ENCODE measurements at places on chromosomes 2 and 18.

DNA sequence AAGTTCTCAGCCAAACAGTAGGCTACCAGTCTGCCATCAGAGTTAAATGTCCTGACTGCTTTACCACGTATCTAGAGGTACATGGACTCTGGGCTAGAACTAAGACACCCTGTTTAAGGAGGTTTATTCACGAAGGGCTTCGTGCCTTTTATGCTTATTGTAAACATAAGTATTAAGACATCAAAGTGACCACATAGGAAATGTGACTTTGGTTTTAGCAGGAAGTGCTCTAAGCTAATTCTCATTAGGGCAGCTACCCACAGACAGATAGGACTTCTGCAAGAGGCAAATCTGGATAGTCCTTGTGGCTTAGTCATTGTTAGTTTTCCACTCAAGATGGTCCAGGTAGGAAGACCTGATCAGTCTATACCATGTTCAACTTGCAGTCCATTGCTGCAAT lies 233.3 kb upstream of the MGAT5 start:
- no peak for DNase-seq

GRCh38 chr2:71923143-71923525 lies 224.5 kb downstream of the CYP26B1 start:
- peak; percentile 0 for DNase-seq

DNA sequence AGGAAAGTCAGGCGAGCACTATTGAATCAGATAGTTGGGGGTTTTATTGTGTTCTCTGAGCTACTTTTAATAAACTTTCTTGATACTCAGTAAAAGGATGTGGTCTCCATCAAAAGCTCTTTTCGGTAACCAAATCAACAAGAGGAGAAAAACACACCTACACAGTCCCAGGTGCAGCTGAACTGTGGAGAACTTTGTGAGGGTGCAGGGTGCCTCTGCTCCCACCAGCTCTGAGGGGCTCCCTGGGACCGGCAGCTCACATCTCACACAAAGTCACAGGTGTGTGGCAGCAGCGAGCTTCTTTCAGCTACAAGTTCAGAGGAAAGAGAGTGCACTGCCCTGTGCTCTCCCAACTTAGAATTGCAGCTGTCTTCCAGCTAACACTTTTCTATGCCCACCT lies 650.4 kb downstream of the RNF144A start:
- DNase-seq, result no peak

GRCh38 chr18:25233528-25234321 lies 118.2 kb downstream of the ZNF521 start:
- no peak for DNase-seq

DNA sequence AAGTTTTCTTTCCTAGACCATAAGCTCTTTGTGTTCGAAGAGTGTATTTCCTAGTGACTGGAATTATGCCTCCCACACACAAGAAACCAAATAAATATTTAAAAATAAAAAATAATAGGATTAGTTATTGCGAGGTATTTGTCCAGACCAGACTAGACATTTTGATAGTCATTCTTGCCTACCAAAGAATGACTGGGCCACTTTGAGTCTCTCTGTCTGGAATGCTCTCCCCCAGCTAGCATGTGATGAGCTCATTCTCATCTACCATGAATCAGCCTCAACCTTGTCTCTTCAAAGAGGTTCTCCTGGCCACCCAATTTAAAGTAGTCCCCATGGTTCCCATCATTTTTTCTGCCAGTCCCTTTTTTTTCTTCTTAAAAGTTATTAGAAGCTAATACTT lies 13.9 kb upstream of the DSC1 start:
- DNase-seq, result no peak

DNA sequence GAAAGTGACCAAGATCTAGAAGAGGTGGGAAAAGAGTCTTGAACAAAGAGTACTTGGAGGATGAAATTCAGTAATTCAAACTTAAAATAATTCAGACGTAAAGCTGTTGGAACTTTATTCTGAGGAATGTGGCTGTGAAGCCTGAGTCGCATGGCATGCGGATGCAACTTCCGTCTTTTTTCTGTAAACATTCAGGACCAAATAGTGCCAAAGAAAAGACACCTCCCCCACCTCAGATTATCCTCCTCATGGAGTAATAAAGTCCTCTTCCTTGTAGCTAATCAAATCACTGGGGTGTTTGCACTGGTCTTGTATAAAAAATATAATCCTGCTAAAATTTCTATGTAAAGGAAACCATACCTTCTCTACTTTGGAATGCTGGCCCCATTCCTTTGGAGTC lies 790.4 kb downstream of the TSN start:
- no peak for DNase-seq

DNA sequence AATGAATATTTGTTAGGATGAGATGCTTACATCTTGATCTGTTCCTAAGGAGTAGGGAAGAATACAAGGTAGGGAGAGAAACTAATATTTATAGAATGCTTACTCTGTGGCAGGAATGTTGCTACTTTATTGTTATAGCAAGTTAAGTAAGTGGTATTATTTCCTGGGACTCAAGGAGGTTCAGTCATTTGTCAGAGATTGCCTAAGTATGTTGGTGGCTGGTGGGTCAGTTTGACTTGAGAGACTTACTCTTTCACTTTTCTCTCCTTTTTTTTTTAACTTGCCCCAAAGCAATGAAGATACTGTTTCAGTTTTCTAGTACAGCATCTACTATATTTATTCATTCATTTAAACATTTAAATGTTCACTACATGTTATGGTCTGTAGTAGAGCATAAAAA lies 209.2 kb upstream of the STON1 start:
- DNase-seq, result no peak

DNA sequence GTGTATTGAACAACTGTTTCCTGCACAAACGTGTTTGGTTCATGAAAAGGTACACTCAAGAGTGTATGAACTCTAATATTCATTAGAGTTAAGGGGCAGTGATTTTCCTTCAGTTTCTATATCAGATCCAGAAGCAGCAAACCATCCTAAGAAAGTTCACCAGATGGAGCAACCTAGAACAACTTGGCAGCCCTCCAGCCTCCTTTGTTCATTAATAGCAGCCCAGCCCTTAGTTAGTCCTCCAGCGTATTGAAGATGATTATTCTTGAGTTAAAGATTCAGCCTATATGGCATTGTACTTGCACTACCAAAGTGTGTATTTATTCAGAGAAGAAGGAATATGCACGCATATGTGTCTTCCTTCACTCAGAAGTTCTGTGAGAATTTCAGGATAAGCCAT lies 365.5 kb downstream of the SETBP1 start:
- DNase-seq, result no peak

DNA sequence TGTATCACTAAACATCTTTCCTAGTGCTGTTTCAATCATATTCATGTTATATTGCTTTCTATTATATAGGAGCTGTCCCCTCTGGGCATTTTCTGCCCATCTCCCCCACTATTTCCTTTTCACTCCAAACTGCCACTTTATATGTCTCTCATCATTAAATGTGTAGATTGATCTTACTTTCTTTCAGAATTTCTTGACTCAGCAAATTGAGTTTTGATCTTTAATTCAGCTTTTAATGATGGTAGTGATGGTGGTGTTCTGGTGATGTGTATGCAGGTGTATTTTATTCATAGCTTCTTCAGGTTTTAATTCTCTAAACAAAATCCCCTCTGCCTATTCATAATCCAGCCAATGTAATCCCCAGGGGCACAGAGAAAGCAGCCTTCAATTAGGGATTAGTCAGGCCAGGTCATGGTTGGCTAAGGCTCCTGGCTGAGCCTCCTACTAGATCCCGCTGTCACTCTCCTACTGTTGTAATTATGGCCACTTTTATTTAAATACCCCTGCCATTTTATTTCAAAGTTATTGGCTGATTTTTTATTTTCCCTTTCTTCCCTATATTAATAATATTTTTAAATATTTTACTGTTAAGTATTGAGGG lies 325.4 kb downstream of the SPAG16 start:
- DNase-seq, result no peak

- DNase-seq, result no peak
These were observed 41.9 kb downstream of the MBP start for GRCh38 chr18:77090546-77091174.

GRCh38 chr18:27312153-27312552 lies 127.0 kb upstream of the CHST9 start:
- no peak for DNase-seq

- DNase-seq, result no peak
These were observed 35.5 kb upstream of the PELI1 start for GRCh38 chr2:64179582-64180321.

- DNase-seq, result peak; percentile 18
These were observed 2.2 kb downstream of the RNU4ATAC start for GRCh38 chr2:121532894-121533293.

GRCh38 chr2:8693157-8693821 lies 11.4 kb downstream of the ID2 start:
- no peak for DNase-seq

GRCh38 chr18:59308938-59309260 lies 9.6 kb downstream of the CPLX4 start:
- no peak for DNase-seq

DNA sequence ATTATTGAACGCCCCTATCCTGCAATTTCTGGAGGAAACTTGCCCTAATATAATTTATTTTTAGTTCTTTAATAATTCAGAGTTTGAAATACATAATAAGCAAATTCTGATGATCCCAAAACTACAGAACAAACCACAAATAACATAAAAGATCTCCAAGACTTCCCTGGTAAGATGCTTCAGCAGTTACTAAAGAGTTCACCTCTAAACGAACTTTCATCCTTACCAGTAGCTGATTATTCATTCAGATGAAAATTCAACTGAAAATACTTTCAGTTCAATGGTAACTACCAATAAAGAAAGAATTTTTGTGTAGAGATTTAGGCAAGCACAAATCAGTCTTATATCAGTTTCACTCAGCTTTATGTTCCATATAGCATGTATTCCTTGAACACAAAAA lies 130.1 kb upstream of the MAPRE2 start:
- DNase-seq, result no peak

GRCh38 chr2:174780856-174781255 lies 16.6 kb upstream of the CHRNA1 start:
- DNase-seq, result no peak

DNA sequence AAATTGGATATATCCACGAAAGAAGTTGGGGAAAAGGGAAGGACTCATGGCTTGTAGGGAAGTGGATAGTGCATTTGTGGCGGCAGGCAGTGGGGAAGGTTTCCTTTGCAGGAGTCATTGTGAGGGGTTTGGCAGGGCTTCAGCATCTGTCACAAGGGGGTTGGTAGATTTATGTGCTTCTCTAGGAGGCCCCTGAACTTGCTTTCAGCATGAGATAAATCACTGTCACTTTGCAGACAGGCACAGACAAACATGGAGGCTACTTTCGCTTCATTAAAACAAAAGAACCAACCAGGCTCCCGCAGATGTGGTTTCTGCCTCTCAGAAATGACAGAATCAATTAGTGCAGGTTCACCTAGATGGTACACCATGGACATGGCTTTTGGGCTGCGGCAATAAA lies 340.7 kb downstream of the TGIF1 start:
- DNase-seq, result no peak

GRCh38 chr2:96842600-96842999 lies 1.2 kb downstream of the ANKRD23 start:
- no peak for DNase-seq

- DNase-seq, result no peak
These were observed 177.1 kb downstream of the RNF144A start for GRCh38 chr2:7094231-7094741.

DNA sequence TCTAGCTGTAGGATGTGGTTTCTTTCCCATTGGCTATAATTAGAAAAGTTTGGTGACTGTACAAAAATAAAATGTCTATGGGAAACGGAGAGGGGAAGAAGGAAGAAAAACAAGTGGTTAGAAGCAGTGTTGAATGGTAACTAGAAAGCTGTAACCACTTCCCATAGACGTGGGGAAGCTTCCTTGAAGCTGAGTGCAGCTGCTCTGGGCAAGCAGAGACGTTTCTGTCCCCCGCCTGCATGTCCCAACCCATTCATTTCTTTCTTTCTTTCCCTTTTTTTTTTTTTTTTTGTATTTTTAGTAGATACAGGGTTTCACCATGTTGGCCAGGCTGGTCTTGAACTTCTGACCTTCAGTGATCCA lies 367.8 kb upstream of the HS6ST1 start:
- peak; percentile 75 for DNase-seq

DNA sequence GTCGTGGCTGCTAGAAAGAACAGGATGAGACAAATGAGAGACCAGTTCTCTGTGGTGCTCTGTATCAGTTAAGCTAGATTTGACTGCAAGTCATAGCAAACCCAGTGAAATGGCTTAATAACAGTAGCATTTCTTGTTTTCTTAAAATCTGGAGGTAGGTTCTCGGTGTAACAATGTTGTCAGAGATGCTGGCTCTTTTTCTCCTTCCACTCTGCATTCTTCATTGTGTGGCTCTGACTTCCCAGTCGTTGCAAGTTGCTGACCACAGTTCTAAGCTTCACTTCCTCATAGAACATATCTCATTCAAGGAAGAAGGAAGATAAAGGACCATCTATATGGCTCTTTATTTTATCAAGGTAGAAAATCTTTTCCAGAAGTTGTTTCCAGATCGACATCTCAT lies 7.9 kb upstream of the CKAP2L start:
- peak; percentile 62 for DNase-seq

DNA sequence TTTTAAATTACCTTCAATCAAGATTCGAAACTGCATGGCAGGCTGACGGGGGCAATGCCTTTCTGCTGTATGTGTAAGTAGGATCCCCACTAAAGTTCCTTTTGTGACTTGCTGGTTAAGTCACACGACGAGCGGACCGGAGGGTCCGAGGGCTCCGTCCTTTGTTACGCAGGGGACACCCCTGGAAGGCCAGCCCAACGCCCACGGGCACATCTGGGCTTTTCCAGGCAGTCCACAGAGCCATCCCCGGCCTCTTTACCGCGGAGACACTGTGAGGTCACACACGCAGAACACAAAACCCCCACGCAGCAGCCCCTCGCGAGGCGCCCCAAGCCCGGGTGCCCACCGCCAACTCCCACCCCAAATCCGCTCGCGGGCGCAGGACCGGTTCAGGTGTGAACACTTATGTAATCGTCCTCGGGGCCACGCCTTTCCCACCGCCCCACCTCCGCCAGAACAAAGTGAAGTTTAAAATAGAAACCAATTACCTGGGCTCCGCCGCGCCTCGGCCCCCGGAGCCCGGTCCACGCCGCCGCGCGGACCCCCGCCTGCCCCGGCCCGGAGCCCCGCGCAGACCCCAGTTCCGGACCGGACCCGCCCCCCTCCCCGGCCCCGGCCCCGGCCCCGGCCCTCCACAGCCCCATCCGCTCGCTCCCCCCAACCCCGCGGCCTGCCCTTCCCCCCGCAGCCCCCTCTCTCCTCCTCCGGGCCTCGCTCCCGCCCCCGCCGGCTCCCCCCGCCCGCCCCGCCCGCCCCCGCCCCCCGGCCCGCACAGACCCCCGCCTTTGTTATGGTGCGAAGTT lies 4.2 kb downstream of the ZNF516 start:
- DNase-seq, result peak; percentile 29

DNA sequence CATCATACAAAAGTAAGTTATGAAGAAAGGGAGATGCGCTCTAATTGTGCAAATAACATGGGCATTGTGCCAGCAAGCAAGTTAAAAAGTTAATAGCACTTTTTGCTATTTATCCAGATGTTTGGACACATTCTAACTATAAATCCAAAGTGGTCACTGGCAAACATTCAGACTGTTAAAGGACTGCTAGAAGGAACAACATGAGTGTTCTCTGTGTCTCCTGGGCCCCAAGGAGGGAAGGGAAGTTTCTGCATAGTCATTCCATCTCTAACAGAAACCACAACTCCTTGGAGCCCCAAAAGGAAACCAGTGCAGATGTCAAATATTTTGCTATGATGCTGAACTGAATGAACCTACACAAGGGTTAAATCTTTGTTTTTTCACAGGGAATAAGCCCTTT lies 213.3 kb upstream of the HNRNPA3 start:
- DNase-seq, result no peak

GRCh38 chr2:97788986-97789644 lies 75.7 kb downstream of the ZAP70 start:
- no peak for DNase-seq

- no peak for DNase-seq
These were observed 235.8 kb downstream of the SEPTIN10 start for GRCh38 chr2:109377976-109378375.

All from HL-60 (cell line).